Right cardiac atrium (tissue), 5 donors: ENCODE measurements at places on chromosomes 3 and 15. TPM values are rescaled to one million over a fixed set of nuclear protein-coding genes. Genes with fewer than 3 reads are reported as not detected.

DNA sequence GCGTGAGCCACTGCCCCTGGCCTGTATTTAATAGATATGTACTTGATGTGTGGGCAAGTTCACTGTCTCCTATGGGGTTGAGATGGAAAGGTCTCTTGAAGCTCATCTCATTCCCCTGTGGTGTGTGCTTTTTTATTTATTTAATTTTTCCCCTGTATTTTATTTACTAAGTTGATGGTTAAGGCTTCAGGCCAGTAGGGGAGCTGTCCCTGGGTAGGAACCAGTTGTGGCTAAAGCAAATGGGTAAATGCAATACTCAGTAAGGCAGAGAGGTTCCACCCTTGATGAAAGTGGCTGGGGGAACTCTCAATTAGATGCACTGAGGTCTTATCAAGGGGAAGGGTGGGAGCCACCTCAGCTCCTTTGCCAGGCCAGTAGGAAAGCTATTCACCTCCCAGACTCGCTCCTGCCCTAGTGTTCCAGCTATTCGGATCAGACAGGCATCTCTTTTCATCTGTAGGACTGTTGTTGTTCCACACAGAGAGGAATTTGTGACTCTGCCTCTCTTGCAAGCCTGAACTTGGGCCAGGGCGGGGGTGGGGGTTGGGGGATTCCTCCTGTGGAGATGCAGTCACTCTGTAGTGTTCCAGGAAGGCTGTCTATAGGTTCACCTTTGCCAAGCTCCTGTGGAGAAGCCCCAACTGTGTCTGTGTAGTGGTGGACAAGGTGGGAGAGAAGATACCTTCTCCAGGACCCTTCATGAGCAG is 26.1 kb downstream of the PCCB start:
- no peak for DNase-seq

DNA sequence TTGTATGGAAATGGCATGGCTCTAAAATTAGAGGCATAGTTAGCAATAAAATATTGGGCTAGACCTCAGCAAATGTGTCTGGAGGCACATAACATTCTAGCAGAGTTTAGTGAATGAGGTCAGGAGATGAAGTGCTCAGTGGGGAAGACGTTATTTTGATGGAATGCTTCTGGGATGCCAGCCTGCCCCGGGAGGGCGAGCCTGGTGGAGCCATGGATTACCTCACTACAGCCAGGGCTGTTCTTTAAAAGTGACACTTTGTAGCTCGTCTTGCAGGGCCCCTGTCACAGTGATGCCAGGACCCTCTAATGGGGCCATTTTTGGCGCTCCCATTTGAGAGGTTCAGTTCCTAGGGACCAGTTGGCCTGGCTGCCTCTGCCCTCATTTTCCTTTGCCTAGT is 48.5 kb downstream of the PXYLP1 start:
- no peak for DNase-seq

DNA sequence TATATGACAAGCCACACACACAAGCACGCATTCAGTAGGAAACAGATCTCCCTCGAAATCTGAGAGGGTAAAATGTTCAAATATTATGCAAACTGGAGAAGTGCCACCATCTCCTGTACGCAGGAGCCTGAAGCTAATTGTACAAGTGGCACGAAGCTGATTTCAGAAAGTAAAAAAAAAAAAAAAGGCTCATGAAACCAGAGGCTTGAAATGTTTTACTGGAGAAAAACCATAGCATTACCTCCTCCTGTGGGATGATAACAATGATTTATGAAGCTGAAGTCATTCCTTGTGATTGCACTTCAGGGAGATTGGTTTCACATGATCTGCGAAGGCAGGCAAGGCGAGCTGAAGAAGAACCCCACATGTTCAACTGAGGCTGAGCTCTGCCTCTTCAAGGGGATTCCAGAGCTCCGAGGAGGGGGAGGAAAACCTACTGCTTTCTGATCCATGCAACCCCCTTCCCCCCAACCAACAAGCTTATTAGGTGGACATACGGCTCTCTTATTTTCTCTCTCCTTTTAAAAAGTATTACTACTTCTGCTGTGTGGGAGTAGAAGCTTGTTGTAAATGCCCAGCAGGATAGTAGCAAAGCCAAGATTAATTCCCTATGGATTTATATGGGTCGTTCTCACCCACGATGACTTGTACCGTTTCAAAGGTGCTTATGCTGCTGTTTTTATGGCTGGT is 101.1 kb downstream of the GREM1 start:
- DNase-seq = no peak

- DNase-seq = peak; percentile 90
Measured at GRCh38 chr3:58052373-58053273, 44.4 kb downstream of the FLNB start.

DNA sequence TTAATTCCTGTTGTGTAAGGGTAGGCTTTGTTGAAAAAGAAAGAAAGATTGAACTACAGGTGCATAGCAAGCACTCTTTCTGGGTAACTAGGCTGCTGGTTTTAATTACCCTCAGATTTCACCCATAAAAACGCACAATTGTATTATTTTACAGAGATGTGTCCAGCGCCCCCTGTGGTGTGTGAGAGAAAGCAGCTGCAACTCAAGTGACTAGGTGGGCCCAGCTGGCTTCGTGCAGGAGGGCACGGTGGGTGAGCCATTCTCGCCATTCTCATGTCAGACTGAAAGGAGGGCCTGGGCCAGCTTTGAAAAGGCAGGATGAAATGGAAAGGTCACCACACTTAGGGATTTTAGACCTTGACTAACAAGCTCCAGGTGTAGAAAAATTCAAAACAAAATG is 122.6 kb downstream of the LRIG1 start:
- no peak for DNase-seq

DNA sequence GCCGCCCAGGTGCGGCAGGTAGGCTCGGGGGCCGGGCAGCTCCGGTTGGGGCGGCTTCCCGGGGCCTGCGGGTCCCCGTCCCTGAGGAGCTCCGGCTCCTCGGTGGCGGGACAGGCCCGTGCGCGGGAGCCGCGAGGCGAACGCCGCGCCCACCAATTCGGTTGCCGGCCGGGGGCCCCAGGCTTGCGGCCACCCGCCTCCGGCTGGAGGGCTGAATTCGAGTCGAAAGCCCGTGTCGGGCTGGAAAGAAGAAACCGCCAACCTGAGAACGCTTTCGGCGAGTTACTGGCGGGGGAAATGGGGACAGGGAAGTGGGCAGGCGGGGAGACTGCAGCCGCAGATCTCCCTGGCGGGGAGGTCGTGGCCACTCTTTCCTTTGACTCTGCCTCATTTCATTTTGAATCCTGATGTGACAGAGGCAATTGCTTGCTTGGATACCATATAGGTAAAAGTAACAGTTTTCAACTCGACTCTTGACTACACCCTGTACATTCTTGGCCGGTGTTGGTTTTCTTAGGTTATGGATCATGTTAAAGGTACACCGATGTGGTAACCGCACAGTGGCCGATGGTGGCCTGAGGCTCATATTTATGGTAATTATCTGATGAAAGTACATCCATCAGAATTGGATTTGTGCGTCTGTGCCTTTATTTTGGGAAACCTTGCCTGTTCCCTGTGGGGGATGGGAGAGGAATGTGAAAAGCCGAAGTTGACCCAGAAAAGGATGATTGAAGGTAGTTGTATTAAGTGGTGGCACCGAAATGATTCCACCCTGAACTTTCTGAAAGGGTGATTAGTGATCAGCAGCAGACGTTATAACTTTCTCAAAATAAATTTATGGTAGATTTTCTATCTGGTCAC is 1.7 kb downstream of the B3GNT5 start:
- DNase-seq = peak; percentile 19

- no peak for DNase-seq
Measured at GRCh38 chr3:109631897-109632296, 294.6 kb upstream of the DPPA4 start.

DNA sequence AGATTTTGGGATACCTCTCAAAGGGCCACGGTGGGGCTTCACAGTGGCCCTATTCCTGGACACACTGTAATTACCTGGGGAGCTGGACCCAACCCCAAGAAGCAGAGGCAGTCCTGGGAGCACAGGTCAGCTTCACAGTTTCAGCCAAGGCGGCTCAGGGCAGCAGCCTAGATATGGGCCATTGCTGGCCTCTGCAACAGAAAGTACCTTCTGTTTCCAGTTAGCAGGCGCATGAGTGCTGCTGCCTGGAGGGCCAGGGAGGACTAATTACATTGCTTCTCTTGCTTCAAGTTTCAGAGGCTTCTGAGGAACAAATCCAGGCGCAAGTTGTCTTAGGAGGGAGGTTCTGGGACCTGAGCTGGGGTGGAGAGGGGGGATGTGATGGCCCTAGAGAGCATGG is 13.5 kb upstream of the DUSP7 start:
- DNase-seq = no peak

DNA sequence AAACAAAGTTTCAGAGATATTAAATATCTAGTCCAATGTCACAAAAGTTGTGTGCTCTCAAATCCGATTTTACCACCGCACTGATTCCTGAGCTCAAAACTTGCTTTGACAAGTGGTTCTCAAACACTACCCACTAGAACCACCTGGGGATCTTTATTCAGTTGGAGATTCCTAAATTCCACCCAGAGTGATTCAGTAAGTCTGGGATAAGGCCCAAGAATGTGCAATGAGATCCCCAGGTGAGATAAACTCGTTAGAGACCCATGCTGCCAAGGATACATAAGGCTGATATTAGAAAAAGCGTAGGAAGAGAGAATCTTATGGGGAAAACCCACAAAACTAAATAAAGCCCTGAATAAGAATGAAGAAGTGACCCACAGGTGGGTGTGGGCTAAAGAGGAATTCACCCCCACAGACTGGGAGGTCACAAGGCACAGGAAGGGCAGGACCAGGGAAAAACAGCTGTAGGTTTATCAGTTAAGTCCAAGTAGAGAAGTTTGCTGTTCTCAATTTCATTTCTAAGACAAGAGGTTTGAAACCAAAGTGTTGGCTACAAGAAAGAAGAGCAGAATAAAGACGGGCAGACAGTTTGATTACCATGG is 11.5 kb upstream of the RPS17 start:
- no peak for DNase-seq

DNA sequence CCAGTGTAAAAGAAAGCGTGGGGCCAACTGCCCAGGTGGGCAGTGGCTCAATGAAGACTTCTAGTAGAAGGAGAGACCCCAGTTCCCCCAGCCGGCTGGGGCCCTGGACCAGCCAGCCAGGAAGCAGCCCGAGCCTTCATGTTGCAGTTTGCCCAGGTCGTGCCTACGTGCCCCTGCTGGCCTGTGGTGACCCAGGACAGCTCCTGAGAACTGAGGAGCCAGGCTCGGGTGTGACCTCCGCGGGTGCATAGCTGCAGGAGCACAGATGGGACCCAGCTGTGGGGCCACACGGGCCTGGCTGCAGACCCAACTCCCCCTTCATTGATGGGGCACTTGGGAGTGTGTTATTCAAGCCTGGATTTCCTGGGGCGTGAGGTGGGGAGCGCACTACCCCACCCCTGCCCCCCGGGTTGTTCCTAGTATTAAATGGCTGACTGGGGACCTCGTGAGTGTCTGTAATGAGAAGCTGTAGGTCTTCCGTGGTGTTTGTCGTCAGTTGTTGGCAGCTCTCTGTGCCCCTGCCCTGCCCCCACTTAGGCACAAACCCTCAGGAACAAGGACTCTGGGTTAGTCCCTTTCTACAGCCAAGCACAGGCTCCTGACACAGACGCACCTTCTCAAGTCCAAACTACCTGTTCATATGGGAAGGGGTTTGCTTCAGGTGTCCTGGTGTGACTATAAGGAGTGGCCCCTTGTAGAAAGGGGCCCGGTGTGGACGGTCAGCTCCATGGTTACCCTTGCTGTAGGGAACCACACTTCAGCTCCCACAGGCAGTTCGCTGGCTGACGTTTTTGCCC is 39.1 kb downstream of the IDH2 start:
- DNase-seq = no peak

GRCh38 chr15:98893401-98893800 is 114.2 kb downstream of the PGPEP1L start:
- DNase-seq = no peak

DNA sequence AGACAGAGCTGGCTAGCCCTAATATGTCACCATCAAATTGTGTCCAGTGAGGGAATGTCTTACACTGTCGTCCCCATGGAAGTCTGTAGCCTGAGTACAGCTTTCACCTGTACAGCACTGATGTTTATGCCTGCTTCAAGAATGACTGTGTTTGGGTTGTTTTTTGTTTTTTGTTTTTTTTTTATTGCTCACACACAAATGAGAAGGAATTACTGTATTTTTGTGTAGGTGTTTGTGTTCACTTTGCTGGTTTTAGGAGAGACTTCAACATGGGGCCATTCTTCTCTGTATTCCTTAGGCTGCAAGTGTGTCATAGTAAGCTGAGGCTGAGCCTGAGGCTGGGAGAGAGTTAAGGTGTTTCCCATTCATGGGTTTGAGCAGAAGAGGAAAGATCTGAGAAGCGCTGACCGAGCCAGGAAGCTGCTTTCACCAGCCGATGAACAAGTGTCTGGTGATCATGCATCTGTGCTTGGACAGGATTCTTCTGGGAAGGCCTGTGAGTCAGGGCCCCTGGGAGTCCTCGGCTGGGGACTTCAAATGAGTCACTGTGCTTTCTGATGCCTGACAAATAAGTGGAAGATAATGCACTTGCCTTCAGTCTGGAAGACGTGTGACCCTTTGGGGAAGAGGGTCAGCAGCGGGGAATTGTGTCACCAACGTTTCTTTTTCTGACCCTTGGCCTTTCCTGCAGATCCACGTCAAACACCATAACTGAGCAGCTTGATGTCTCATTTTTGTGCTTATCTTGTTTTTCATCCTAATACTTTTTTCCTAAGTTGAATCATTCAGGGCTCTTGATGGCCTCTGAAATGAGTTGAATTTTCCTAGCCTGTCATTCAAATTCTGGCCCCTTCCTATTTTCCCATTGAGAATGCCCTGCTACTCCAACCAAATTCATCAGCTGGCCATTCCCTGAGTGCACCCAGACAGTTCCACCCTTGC is 36.7 kb upstream of the ZBTB38 start:
- peak; percentile 89 for DNase-seq

DNA sequence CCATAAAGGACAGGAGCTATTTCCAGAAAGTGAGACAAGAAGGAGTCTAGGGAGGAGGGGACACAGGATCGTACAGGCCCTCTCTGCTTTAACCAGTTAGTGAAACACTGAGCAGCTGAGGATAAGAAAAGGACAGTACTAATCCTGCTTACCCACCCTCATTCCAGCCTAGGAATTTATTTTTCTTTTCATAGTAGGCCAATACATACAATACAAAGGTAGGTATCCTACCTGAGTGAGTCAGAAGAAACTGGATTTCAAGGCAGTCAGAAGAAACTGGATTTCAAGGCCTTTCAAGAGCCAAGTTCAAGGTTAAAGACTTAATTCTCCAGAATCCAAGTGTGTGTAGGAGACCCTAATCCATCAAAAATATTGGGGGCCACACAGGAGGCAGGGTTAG is 65.3 kb downstream of the EOMES start:
- no peak for DNase-seq

- no peak for DNase-seq
Measured at GRCh38 chr15:69852916-69853315, 244.8 kb downstream of the TLE3 start.

GRCh38 chr15:41568350-41569017 is 9.5 kb downstream of the TYRO3 start:
- peak; percentile 71 for DNase-seq

Gene EPHB1
- 1.6 TPM for total RNA-seq

Gene OPA1
- 79.2 TPM for total RNA-seq

Gene KLHL24
- 179 TPM for total RNA-seq

Gene TNFAIP8L3
- total RNA-seq = 7.3 TPM

Gene MGA
- total RNA-seq = 39.2 TPM

Gene ANKDD1A
- total RNA-seq = 4.0 TPM
